ENCODE measurements at places on chromosomes 6 and 20.

GRCh38 chr6:2363211-2363610, 117.8 kb upstream of the GMDS start:
- DNase-seq, result peak; percentile 2

GRCh38 chr6:86707545-86708120, 229.7 kb upstream of the HTR1E start:
- no peak for DNase-seq

- DNase-seq, result no peak
These were observed 4.1 kb upstream of the TBC1D32 start for GRCh38 chr6:121338366-121338765.

DNA sequence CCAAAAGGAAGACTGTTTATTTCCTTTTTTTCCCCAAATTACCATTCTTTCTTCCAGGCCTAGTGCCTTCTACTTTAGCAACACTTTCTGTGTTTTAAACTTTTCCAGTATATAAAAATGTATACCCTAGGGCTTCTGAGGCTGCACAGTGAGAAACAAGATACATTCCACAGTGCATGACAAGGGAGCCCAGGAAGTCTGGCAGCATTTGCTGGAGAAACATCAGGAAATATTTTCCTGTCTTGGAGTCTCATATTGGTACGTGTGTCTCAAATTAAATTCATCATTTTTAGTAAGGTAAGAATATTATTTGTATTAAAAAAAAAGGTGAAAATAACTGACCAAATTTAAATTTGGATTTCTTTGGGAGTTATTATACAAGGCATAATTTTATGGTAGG, 662.6 kb downstream of the RFPL4B start:
- no peak for DNase-seq

- no peak for DNase-seq
These were observed 338.7 kb upstream of the ARID1B start for GRCh38 chr6:156438350-156438923.

DNA sequence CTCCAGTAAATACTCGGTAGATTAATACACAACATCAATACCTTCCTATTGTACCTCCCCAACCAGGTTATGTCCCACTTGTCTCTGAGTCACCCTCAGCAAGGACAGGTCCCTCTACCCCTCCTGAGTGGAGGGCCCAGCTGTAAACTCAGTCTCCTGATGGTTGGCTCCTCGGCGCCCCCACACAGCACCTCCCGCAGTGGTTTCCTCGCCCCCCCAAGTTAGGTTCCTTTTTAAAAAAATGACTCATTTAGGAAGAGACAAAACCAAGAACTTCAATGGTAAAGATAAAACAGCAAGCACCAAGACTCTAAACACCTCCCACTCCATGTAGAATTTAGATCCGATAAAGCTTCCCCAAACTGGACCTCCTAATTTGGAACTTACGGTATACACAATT, 83.5 kb downstream of the TRERF1 start:
- DNase-seq, result no peak

GRCh38 chr6:17863901-17864754, 123.3 kb downstream of the KIF13A start:
- DNase-seq, result peak; percentile 76

GRCh38 chr6:149567194-149567586, 1.0 kb downstream of the GINM1 start:
- DNase-seq, result no peak

DNA sequence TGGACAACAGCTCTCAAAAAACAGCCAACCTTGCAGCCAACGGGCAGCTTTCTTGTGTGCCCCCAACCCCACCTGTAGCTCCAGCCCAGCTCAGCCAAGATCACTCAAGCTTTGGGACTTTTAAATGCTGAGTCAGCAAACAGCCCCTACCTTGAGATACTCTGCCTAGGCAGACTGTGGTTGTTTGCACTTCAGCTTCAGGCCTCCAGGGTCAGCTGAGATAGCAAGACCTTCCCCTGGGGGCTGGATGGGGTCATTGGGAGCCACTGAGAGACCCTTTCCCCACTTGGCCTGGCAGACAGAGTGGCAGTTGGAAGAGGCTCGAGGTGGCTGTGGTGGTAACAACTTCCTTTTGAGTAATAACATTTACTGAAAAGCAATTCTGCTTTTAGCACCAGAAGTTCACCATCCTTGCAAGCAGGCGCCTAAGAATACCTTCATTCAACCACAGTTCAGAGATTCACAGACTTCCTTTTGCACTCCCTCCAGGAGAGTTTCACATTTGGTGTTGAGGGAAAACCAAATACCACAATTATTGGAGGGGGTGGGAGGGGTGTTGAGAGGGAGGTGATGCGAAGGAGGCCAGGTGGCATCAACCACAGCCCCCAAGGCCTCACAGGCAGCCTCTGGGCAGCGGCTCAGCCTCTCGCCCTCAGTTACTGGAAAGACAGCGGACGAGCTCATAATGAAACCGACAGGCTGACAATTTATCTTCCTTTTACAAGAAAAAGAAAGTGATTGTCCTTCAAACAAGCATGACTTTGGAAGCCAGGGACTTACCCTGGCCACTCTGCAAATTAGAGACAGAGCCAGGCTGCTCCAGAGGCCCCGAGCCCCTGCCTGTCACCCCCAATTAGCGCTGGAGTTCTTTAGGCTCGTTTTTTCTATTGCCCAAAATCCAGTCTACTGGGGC, 148.1 kb downstream of the CEBPB start:
- no peak for DNase-seq

DNA sequence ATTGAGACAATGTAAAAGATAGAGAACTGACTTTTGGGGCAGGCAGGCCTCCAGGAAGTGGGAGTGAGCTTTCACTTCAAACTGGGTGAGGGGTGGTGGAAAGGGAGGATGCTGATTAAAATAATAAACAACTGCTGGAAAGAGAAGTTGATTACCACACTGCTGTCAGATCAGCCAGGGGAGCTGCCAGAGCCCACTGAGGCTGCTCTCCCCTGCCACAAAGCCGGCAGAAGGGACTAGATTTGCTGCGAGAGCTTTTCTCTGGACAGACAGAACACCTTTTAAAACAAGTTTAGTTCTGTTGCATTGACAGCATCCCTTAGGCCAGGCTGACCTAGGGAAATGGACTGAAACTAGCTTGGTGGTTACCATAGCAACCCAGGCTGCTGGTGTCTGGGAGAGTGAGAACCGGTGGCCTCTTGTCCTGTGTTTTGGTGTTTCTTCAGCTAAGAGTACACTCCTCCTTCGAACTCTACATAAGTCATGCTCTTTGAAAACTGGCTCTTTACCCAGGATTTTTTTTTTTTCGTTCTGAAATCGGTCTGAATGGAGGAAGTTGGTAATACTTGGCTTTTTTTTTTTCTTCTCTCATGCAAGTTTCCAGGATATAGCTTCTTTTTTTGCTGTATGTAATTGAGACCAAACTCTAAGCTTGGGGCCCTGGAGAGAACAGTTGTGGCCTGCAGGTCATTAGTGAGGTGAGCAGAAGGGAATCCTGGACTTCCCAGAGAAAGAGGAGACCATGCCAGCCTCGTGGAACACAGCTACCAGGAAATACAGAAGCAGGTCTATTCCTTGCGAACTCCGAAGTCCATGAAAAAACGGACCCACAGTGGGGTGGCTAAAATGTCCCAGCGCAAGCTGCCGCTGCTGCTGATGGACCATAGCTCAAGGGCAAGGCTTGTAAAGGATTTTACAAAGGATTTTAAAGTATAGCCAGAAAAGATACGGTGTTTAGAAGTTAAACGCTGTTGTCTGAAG, 374.4 kb downstream of the UTRN start:
- DNase-seq, result peak; percentile 68

DNA sequence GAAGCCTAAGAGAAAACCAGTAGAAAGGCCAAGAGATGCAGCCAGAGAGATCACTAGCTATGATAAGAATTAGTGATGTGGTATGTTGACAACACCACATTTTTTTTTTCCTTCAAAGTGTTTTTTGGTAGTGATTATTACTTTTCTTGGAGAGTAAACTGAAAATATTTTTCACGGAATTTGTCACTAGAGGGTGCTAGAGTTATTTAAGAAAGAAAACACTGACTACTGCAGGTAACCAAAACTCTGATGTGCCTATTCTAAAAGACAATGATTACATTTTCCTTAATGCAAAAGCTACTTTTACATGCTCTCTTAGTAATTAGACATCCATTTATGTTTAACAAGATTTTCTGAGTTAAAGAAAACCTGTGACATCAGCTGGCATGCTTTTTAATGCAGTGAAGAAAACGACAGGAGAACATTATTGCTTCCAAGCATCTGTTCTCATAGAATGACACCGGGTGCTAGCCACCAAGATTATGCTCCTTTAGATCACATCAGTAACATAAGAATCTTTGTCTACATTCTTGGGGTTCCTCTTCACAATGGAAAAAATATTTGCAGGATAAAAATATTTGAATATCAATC, 28.8 kb downstream of the RWDD2A start:
- peak; percentile 48 for DNase-seq

- no peak for DNase-seq
These were observed 101.1 kb downstream of the MAP3K7 start for GRCh38 chr6:90485635-90486277.

- DNase-seq, result no peak
These were observed 42.5 kb downstream of the LYRM2 start for GRCh38 chr6:89596056-89596455.

GRCh38 chr6:11556309-11556708, 18.8 kb downstream of the TMEM170B start:
- DNase-seq, result no peak

GRCh38 chr6:340991-341827, 48.9 kb downstream of the DUSP22 start:
- DNase-seq, result no peak

DNA sequence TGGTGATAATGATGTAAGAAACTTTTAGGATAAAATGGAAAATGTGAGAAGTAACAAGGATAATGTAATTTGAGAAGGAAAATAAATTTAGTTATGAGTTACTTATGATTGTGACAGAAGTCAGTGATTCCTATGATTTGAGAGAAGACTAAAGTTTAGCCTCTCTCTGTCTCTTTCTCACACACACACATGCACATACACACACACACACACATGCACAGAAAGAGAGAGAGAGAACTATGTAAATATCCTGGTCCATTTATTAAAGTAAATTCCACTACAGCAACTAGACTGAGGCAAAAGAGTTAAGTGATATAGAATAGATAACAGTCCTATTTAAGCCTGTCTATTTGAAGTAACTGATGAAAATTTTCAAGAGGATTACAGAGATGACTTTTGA, 375.2 kb downstream of the CD109 start:
- DNase-seq, result no peak

DNA sequence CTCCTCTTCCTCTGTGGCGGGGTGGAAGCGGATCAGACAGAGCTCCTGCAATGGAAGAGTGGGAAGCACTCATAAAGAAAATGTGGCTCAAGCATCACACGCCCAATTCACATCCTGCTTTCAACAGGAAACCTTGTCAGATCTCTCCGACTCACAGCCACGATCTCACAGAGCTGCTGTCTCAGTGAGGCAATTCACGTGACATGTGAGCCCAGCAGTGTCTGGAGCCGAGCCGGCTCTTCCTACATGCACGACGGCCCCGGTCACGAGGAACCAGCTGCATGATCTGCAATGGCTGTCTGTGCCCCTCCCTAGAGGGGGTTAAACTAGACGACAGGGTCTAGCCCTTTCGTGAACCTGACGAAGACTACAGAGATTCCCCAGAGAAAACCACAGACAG, 29.5 kb upstream of the TCFL5 start:
- DNase-seq, result no peak

- no peak for DNase-seq
These were observed 164.2 kb downstream of the PRL start for GRCh38 chr6:22132656-22133055.

- peak; percentile 52 for DNase-seq
These were observed 103.3 kb downstream of the FIG4 start for GRCh38 chr6:109794201-109794923.

DNA sequence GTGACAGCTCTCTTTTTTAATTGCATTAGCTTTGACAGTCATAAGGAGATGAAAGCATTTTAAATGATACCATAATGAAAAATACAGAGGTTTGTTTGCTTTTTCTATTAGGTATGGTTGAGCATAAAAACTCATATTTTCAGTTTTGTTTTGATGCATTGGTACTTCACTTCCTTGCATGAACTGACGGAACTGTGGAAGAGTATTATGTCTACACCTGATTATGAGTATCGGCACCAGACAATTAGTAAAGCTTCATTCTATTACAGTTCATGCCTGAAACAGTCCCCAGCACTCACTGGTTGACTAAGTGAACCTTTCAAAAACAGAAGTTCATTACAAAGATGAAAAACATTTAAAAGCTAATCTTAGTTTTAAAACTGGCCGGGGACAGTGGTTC, 593.0 kb downstream of the GRIK2 start:
- DNase-seq, result no peak

DNA sequence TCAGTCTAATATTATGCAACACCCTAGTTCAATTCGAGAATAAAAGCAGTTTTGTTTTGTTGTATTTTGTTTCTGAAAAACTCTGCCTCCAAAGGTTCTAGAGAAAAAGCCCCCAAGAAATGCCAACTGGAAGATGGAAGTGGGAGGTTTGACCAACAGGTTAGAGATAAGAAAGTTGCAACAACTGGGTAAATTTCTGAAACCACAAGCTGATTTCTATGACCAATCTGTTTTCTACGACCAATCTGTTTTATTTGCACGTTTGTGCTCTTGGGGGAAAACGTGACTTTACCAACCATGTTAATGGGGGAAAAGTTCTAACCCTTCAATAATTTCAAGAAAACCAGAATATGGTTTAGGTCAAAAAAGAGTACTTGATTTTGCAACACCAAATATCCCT, 173.2 kb downstream of the PDE7B start:
- DNase-seq, result no peak

- no peak for DNase-seq
These were observed 39.0 kb downstream of the SLC23A2 start for GRCh38 chr20:4962241-4962855.

- no peak for DNase-seq
These were observed 401 bp upstream of the TNFRSF21 start for GRCh38 chr6:47310131-47310480.

- no peak for DNase-seq
These were observed 52.8 kb downstream of the TPD52L1 start for GRCh38 chr6:125206389-125206788.
